HepG2 (cell line): ENCODE measurements at places on chromosomes 7 and 10.

DNA sequence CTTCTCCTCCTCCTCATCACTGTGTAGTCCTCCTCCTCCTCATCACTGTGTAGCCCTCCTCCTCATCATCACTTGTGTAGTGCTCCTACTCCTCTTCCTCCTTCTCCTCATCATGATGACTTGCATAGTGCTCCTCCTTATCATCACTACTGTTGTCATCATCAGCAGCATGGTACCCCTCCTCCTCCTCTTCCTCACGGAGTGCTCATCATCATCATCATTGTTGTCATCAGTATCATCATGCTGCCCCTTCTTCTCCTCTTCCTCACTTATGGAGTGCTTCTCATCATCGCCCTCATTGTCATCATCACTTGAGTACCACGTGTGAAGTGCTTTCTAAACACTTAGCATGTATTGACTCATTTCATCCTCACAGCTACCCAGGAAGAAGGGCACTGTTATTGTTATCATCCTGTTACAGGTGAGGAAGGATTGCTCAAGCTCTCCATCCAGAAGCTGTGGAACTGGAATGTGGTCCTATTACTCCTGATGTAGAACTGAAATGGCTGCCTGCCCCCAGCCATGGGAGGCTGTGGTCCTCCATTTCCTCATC, 122.8 kb upstream of the SHH start:
- no peak for DNase-seq

GRCh38 chr7:139523199-139523941, at the start of gene CLEC2L:
CLEC2L (plus strand) TSS chr7:139523685; CDS start chr7:139523928, 243 bp downstream.
- DNase-seq = no peak

- no peak for DNase-seq
These were observed 94.0 kb upstream of the TARP start for GRCh38 chr7:38367301-38367890.

- DNase-seq = no peak
These were observed 56.8 kb downstream of the ATXN7L1 start for GRCh38 chr7:105819559-105819958.

GRCh38 chr7:138663725-138664710, 37.1 kb downstream of the SVOPL start:
- no peak for DNase-seq

GRCh38 chr7:3106361-3106826, 62.7 kb upstream of the CARD11 start:
- DNase-seq = no peak

DNA sequence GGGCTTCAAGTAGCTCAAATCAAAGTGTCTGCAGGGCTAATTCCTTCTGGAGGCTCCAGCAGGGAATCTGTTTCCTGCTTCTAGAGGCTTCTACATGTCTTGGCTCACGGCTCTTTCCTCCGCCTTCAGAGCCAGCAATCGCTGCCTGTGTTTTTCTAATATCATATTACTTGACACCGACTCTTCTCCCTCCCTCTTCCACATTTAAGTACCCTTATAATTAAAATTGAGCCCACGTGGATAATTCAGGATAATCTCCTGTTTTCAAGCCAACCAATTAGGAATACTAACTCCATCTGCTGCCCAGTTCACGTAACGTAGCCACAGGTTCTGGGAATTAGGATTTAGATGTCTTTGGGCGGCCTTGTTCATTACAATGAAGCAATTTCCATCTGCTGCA, 372.2 kb downstream of the DPP6 start:
- DNase-seq = no peak

DNA sequence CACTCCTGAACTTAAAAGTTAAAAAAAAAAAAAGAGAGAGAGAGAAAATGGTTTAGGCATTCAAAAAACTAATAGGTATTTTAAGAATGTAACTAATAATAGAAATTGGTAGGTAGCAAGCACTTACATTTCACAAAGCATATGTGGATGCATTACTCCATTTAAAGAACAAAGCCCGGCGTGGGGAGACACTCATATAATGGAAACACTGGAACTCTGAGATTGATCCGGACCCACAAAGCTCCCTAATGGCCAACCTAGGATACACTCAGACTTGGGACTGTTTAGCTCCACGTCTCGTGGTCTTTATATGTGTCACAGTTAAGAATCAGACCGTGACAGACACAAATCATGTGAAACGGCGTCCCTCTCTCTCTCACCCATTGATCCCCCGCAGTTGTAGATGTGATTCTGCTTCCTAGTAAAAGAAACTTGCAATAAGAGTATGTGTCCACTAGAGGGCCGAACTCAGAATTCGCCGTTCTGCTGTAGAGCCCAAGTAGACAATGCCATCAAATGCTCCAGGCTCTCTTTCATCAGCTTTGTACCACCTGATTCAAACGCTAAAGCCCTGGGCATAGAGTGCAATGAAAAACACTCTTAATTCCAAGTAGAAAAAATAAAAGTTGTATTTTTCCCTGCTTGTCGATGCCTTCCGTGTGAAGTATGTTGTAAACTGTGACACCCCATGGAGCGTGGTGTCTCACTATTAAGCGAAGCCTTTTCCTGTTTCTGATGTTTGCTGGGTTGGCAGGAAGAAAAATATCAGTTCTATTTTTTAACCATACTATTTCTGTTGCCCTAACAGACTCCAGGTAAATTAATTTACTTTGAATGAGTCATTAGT, 429.0 kb upstream of the MTPN start:
- peak; percentile 43 for DNase-seq
